ENCODE measurements at places on chromosomes 4 and X.

GRCh38 chr4:129972257-129972656 lies 876.3 kb downstream of the C4orf33 start:
- no peak for DNase-seq

DNA sequence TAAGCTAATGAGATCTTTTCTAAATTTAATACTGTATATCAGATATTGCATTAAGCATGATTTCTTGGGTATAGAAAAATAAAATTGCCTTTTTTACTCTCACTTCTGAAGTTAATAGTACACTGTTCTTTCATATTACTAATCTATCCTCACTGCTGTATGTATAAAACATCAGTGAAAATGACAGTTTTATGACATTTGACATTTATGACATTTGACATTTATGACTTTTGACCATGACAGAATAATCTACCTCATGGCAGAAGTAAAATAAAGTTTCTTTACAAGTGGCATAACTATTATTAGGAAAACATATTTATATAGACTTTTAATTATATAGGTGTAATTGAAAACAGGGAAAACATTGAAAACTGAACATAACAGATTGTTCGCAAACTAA lies 13.3 kb downstream of the GRID2 start:
- no peak for DNase-seq

- DNase-seq, result no peak
Observed at GRCh38 chrX:50432829-50433289, 37.8 kb downstream of the DGKK start.

DNA sequence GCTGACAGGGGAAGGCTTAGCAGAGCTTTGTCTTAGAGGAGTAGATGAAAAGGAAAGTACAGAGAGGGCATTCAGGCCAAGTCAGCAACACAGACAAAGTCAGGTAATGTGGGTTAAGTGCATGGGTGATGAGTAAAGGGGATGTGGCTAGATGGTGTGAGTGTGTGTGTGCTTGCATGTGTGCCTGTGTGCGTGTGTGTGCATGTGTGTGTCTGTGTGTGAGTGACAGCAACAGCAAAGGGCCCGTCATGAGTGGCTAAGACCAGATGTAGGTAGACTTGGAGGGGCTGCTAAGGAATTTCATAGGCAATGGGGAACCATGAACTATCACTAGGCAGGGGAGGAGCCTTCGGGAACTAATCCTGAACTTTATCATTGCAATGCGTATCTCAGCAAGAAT lies 2.2 kb upstream of the GPR78 start:
- no peak for DNase-seq

- no peak for DNase-seq
Observed at GRCh38 chrX:12309744-12310076, 171.4 kb downstream of the FRMPD4 start.

GRCh38 chr4:160213366-160213765 lies 1110.5 kb downstream of the RAPGEF2 start:
- no peak for DNase-seq

- DNase-seq, result no peak
Observed at GRCh38 chr4:170872794-170873193, 783.0 kb upstream of the AADAT start.

DNA sequence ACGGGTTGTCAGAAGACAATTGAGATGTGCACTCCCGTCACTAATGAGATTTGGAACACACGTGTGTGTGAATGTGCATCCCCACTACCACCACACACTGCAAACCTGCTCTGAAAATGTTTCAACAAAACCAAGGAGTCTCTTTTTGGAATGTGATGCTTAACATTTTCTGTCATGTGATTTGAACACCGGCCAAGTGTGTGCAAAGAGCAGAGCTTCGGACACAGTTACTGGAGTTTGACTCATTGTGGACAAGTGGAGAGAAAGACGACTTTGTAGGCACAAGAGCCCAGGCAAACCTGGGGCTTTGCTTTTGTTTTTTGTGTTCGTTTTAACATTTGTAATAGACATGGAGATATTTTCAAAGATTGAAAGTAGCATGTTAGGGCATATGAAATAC lies 49.2 kb downstream of the CCKAR start:
- no peak for DNase-seq

DNA sequence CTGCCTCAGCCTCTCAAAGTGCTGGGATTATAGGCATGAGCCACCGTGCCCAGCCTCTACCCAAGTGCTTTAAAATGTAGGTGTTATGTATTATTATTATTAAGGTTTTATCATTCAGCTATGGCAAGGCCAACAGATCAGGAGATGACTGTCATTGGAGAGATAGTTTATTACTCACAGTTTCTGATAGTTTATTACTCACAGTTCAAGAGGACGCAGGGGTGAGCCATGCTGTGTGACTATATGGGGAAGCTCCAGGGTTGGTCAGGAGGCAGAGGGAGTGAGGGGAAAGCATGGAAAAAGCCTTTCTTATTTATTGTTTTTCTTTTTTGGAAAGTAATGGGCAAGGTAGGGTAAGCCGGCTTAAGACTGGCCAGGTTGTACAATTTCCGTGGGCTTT lies 25.4 kb upstream of the ARSD start:
- no peak for DNase-seq

DNA sequence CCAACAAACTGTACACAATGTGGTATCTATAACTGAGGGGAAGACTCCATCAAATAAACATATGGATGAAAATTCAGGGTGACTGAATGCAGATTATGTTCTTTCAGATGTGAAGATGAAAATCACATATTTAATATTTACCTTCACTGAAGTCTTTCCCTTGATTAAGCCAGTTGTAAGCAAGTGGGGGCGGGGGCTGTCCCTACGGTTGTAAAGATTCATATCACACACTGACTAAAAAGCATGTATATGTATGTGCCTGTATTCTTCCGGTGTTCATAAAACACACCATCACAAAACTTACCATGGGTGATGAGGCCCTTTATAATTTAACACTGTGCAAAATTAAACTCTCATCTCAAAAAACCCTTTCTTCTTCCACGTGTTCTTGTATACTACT lies 1.3 kb downstream of the TAB3 start:
- no peak for DNase-seq

GRCh38 chr4:477686-478085 lies 21.3 kb downstream of the ZNF721 start:
- DNase-seq, result no peak

DNA sequence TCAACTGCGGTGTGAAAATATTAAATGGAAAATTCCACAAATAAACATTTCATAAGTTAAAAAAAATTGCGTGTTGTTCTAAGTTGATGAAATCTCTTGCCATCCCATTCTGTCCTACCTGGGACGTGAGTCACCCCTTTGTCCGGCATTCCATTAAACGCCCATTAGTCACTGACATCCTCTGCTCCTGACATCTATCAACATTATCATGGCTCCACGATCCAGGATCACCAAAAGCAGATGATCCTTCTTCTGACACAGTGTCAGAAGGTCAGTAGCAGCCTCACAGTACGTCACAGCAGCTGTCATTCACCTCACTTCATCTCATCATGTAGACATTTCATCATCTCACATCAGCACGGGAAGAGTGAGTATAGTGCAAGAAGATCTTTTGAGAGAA lies 125.7 kb downstream of the ZNF827 start:
- DNase-seq, result no peak

DNA sequence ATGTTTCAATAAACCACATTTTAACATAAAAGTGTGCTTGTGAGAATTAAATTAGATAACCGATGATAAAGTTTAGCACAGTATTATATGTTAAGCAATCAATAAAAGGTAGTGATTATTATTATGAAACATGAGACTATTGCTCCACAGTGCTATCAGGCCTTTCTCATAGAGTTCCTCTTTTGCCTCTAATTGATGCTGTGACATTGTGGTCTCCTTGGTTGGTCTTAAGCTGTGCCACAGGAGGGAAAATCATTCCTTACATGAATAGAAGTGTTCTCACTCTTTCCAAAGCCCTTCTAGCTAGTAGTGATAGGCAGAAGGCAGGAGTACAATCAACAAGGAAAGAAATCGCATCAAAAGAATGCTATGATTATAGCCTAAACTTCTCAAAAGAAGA lies 9.2 kb upstream of the PDHA2 start:
- no peak for DNase-seq

GRCh38 chr4:74316397-74316796 lies 8.1 kb downstream of the EPGN start:
- no peak for DNase-seq

- DNase-seq, result no peak
Observed at GRCh38 chr4:165502916-165503907, 124.4 kb downstream of the CPE start.

- DNase-seq, result no peak
Observed at GRCh38 chr4:113383111-113383785, 333.8 kb downstream of the ANK2 start.

GRCh38 chrX:15158736-15159406 lies 111.0 kb downstream of the ASB9 start:
- DNase-seq, result no peak

DNA sequence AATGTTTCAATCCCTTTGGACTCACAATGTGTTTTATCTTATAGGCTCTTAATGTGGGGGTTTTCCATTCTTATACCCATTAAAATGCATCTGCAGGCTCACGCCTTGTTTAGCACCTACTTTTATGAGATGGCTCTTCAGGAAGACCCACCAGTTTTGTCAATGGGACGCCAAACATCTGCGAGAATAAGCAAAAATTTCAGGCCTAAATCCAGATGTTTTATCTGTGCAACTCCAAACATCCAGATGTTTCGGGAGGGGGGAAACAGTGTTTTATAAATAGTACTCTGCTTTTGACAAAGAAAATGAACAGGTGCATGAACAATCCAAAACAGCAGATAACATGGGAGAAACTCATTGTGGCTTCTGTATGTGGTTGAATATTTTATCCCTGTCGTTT lies 342.8 kb downstream of the DHX15 start:
- no peak for DNase-seq

GRCh38 chr4:160233141-160233540 lies 1130.3 kb downstream of the RAPGEF2 start:
- DNase-seq, result no peak

DNA sequence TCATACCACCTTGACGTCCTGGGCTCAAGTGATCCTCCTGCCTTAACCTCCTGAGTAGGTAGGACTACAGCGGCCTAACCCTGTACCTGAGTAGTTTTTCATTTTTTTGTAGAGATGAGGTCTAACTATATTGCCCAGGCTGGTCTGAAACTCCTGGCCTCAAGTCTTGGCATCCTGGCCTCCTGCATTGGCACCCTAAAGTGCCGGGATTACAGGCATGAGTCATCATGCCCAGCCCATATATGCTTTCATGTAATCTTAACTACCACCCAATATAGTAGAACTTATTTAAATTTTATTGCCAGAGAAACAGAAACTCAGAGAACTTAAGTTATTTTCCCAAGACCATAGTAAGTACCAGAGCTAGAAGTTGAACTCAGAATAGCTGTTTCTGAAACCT lies 27.1 kb downstream of the AFM start:
- no peak for DNase-seq

DNA sequence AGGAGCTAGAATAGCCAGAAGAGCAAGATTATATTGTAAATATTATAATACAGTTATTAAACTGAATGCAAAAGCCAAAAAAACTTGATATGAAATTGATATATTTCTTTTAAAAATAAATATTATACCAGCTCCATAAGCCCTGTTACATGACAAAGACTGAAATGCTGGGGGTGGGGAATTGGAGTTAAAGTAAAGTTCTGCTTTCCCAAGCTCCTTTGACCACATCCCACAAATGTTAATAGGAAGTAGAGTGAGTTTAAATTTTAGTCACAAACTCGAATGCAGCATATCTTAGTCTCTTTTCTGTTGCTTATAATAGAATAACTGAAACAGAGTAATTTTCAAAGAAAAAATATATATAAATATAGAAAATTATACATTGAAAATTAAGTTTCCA lies 46.9 kb upstream of the NFKB1 start:
- DNase-seq, result no peak

- DNase-seq, result no peak
Observed at GRCh38 chr4:70838666-70839588, 763 bp downstream of the GRSF1 start.

DNA sequence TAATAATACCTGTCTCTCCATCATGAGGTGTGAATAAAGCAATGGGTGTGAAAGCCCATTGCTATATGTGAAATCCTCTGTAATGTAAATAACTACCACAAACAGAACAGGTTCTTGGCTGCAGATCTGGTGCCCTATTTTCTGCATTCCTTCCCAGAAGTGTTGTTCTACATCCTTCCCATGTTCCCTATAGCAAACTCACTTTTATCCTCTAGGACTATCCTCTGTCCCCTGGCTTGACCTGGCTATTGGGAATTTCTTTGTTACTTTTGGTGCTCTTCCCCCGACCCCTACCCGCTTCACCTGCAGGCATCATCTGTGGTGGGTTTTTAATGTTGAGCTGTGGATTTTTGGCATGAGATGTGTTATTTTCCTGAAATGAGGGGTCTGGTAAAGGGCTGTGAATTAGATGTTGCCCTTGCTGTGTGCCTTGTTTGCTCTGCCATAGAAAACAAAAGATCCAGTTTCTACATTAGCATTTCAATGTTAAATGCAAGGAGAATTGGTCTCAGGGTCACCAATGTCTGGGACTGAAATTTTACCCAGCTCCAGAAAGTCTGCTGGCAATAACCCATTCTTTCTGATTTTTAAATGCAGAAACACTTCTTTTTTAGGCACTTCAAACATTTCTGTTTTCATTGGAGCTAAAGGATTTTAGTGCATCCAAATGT lies 13.6 kb upstream of the FREM3 start:
- DNase-seq, result no peak

GRCh38 chr4:5084911-5085475 lies 33.7 kb downstream of the STK32B start:
- no peak for DNase-seq

DNA sequence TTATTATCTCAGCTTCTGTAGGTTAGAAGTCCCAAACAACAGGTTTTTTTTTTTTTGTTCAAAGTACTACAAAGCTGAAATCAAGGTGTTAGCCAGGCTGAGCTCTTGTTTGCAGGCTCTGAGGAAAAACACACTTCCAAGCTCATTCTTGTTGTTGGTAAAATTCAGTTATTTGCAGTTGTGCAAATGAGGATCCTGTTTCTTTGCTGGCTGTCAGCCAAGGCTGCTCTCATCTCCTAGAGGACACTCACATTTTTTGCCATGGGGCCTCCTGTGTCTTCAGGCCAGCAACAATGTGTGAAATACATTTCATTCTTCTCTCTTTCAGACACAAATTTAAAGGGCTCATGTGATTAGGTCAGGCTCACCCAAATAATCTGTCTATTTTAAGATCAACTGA lies 60.3 kb upstream of the HSD17B10 start:
- no peak for DNase-seq

- DNase-seq, result no peak
Observed at GRCh38 chrX:34659575-34659974, 2.5 kb upstream of the TMEM47 start.

GRCh38 chr4:56261027-56261426 lies 126.3 kb downstream of the AASDH start:
- no peak for DNase-seq

- no peak for DNase-seq
Observed at GRCh38 chr4:79212311-79212710, 113.5 kb downstream of the NAA11 start.

DNA sequence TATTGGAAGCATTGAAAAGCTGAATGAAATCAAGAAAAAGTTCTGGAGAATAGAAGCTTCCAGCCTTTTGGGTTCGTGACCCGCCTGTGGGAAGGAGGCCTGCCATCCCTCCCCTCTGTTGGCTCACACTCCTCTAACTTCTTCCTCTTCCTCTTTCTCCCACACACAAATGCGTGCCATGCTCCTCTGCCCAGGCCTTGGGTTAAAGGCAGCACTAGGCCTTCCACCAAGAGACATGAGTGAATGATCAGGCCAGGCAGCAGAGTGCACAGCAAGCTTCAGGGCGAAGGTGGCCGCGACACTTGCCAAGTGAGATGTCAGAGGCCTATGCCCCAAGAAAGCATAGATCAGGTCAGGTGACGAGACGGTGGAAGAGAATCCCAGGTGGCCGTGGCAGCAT lies 38.4 kb downstream of the FAM193A start:
- no peak for DNase-seq

Measured in AG04449 (cell line).